ENCODE measurements at places on chromosomes 11 and 22.

DNA sequence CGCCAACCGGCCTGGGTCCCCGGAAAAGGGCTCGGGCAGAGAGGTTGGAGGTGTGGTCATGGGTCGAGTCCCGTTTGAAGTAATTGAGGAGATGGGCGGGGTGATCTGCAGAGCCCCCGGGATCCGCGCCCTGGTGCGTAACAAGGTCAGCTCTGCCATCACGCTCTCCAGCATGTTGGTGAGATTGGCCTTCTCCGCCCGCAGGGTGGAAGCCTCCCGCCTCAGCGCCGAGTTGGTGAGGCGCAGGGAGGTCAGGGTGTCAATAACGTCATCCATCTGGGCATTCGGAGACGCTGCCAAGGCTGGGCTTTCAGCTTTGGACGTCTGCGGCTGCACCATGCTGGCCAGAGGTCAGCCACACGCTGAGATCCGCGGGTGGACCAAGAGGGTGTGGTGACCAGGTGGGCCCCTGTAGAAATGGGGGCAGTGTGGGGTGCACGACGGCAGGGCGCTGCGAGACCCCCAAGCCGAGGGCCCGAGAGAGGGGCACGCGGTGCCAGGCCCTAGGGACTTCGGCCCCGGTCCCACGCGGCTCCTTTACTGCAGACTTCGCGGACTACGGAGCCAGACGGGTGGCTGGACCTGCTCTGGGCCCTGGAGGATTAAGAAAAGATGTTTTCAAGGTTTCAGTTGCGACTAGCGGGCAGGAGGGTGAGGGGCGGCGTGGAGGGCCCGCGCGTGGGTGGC, 672 bp downstream of the RTL6 start:
- no peak for DNase-seq

- no peak for DNase-seq
These were observed 1.7 kb upstream of the CBX6 start for GRCh38 chr22:38873469-38874411.

GRCh38 chr11:105923252-105923651, 98.8 kb downstream of the MSANTD4 start:
- DNase-seq, result no peak

GRCh38 chr11:2789791-2790567, 90.2 kb upstream of the KCNQ1OT1 start:
- peak; percentile 4 for DNase-seq

GRCh38 chr11:92633820-92634219, 335.6 kb upstream of the MTNR1B start:
- DNase-seq, result no peak

- no peak for DNase-seq
These were observed 71.6 kb downstream of the CCDC34 start for GRCh38 chr11:27291302-27291889.

GRCh38 chr11:60193687-60194433, 11.0 kb upstream of the MS4A6A start:
- DNase-seq, result peak; percentile 12

GRCh38 chr22:44023404-44024287, 456 bp upstream of the PARVB start:
- DNase-seq, result peak; percentile 12

- DNase-seq, result no peak
These were observed 34.3 kb downstream of the PRR5L start for GRCh38 chr11:36330411-36330810.

DNA sequence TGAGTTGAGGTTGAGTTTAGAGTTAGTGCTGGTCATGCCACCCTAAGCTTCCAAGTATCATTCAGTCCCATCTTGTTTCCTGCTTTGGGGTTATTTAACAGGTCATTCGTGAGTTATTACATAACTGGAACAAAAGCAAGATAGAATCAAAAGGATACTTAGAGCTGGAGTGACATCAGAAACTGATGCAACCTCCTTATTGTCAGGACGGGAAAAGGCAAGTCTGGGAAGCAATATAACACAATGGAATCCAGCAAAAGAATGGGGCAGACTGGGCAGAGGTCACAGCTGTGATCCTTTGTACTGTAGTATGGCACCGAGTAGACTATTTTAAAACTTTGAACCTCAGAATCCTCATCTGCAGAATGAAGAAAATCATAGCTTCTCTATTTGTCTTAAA, 4.4 kb upstream of the PRSS23 start:
- DNase-seq, result no peak

DNA sequence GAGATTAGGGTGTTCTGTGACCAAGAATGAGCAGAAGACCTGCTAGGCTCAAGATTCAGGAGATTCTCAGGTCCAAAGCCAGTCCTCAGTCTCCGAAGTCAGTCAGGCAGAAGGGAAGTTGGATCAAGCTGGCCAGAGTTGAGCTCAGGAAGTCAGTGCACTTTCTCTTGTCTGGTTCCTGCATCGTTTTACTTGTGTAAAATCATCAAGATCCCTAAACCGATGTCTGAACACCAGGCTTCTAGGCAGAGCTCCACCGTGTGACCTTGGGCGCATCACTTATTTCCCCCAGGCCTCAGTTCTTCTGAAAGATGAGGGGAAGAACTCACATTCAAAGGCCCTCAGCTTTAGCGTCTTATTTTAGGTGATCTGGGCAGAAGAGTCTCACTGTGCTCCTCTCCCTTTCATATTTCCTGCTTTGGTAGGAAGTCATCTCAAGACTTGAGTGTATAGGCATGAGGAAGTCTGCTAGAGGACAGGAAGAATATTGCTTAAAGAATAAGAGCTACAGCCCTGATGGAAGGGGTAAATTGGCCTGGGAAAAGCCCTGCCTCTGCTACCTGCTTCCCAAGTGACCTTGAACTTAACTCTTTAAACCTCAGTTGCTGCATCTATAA, 20.2 kb downstream of the NF2 start:
- no peak for DNase-seq

DNA sequence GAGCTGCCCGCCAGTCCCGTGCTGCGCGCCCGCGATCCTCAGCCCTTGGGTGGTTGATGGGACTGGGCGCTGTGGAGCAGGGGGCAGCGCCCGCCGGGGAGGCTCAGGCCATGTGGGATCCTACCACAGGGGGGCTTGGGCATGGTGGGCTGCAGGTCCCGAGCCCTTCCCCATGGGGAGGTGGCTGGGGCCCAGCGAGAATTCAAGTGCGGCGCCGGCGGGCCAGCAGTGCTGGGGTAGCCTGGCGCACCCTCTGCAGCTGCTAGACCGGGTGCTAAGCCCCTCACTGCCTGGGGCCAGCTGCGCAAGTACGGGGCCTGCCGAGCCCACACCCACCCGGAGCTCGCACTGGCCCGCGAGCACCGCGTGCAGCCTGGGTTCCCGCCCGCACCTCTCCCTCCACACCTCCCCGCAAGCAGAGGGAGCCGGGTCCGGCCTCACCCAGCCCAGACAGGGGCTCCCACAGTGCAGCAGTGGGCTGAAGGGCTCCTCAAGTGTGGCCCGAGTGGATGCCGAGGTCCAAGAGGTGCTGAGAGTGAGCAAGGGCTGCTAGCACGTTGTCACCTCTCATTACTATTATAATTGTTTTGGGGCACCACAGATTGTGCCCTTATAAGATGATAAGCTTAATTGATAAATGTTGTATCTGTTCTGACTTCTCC, 333.2 kb downstream of the CASP12 start:
- no peak for DNase-seq

DNA sequence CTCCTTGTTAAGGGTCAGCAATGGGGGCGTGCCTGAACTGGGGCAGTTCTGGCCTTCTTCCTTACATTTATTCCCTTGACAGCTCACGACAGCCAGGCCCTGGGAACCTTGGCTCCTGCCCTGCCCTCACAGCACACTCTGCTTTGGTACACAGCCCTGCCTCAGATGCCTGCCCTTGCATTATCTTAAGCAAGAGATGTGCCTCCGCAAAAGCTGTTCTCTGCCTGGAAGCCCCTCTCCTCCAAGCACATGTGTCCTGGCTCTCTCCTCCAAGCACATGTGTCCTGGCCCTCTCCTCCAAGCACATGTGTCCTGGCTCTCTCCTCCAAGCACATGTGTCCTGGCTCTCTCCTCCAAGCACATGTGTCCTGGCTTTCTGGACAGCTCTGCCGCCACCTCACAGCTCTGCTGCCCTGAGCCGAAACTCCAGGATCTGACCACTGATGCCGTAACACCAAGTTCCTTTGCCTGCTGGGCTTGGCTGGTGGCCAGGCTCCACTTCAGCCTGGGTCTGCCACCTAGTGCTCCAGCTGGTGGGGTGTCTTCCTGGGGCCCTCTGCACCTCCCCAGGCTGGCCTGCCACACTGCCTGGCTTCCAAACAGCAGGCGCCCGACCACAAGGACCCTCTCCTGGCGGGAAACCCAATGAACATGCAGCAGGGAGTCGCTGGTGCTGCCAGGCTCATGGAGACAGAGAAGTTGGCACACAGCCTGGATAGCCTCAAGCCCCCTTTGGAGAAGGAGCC, 53.0 kb downstream of the SCUBE1 start:
- no peak for DNase-seq

DNA sequence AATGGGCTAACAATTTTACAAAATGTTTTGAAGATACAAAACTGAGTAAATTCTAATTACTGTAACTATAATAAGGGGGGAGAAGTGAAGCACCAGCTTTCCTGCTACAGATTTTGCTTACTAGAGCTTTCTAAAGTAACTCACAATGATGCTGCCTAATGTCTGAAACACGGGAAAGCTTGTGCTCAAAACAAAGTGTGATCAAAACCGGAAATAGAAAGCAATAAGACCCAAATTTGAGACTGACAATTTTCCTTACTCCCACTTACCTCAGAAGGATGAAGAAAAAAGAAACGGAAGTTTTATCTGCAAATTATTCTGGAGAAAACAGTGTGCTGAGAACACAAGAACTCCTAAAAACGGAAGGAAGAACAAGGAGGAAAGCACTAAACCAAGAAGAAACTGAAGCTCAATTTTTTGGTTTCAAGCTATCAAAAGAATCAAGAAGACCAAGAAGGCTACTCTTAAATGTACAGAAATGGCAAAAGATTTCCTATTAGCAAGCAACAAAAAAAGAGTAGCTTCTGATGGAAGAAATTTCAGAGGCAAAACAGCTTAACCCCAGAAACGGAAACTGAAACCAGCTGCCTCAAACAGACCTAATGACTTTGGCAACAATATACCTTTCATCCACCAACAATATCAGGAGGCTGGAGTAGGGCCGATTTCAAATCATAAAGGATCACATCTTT, 33.4 kb downstream of the AMBRA1 start:
- DNase-seq, result no peak

DNA sequence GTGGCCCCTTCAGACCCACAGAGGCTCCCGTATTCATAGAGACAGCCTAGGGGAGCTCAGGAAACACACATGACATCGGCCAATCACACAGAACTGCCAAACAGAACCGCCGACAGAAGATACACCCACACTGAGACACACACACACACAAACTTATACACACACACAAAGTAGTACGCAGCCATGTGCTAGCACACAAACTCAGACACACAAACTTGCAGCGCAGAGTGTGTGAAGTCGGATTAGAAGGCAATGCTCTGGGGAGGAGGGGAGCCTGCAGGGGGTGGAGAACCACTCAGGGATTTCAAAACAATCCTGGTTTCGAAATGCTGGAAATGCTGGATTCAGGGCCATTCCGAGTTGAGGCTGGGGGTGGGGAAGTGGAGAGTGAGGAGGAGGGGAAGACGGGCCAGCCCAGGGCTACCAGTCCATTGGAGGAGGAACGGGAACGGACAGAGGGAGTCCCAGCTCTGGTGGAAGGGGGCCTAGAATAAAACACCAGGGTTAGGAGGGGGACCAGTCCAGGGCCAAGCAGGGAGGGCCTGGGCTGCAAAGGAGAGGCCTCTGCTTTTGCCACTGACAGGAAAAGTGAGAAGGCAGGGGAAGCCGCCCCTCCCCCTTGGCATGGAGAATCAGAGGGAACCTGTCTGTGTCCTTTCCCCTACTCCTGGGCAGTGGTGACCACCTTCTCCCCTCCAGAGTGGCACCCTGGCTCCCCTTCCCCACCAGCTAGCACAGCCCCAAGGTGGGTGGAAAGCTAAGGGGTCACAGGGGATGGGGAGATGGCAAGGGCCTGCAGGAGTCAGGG, 4.4 kb downstream of the BCL9L start:
- DNase-seq, result no peak

DNA sequence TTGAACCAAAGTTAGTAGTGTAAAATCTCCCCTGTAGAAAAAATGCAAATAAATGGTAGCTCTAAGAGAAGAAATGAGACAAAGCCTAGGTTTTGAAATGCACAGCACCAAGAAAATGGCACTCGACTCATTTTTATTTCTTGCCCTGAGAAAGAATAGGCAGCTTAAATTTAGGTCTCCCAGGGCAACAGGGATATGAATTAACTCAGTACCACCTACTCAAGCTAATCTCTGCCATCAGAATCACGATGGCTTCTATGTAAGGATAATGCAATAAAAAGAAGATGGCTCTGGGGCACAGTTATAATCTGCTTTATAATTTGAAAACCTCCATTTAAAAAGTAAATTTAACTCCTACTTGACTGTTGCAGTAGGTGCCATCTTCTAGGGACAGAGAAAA, 1784.3 kb downstream of the LRRC4C start:
- no peak for DNase-seq

GRCh38 chr11:133107136-133107535, 425.2 kb downstream of the OPCML start:
- DNase-seq, result no peak

GRCh38 chr11:123797114-123797513, 9.0 kb downstream of the OR6M1 start:
- no peak for DNase-seq

DNA sequence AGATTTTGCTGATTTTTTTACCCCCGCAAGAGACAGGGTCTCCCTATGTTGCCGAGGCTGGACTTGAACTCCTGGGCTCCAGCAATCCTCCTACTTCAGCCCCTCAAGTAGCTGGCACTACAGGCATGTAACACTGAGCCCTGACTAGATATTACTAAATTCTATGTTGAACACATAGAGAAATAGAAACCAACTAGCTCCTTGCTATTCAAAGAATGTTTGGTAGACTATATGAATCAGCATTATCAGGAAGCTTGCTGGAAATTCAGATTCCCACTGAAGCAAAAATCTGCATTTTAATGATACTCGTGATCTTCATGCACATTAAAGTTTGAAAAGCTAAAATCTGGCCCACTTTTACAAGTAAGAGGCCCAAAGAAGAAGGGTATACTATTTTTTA, 11.9 kb downstream of the TMEM41B start:
- DNase-seq, result no peak

- DNase-seq, result no peak
These were observed 15.6 kb upstream of the RDX start for GRCh38 chr11:110311783-110312579.

DNA sequence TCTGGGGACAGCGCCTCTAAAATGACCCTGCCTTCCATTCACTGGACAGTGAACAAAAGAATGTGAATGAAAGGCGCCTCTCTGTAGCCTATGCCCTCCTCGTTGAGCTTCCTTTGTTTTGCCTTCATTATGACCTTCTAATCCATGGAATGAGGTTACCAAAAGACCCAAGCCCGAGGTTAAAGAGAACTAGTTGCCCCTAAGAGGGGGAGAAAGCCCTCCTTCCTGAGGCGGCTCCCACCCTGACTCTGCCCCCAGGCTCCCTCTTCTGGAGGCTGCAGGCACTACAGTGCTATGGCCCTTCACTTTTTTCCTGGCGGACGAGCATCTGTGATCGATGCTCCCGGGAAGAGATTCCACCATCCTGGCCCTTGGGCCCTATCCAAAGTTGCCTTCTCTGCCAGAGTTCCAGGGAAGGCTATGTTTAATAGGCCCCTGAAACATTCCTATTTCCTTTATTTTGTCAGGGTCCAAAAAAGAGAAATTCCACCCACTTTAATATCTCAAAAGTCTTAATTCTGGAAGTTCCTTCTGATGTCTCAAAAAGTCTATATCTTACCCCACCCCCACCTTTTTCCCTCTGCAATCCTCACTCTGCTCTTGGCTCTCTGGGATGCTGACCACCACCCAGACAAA, 147.3 kb downstream of the FEZ1 start:
- peak; percentile 8 for DNase-seq

- DNase-seq, result no peak
These were observed 1391.3 kb downstream of the TBC1D22A start for GRCh38 chr22:48153726-48154125.

GRCh38 chr11:105168457-105168856, 28.9 kb upstream of the CARD18 start:
- no peak for DNase-seq
